ENCODE measurements at places on chromosomes 7 and 10.

- DNase-seq, result no peak
Observed at GRCh38 chr7:47678641-47679380, 96.9 kb upstream of the TNS3 start.

DNA sequence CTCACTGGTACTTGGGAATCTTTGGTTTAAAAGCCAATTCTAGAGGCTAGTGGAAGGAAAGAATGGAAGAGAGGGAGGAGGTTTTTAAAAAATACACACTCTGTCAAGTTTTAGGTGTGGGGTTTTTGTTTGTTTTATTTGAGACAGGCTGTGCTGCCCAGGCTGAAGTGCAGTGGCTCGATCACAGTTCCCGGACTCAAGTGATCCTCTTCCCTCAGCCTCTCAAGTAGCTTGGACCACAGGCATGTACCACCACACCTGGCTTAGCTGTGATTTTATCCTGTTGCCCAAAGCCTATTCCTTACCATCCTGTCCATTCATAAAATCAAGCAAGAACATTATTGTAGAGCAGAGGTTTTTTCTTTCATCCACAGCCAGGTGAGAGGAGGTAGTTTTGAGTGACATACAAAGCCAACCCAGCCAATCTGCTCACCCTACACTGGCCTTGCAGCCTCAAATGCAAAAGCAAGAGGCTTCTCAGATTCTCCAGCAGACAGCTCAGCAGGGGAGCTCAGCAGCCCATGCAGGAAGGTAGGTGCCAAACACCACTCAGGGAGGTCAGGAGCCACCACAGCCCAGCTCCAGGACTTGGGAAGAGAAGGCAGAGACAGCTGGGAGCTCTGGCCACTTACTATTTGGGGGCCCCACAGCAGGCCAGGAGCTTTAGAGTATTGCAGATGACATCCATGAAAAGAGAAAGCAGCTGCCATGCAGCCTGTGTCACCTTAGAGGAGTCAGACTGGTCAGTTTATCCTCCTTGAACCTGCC lies 65.8 kb downstream of the TMEM209 start:
- no peak for DNase-seq

DNA sequence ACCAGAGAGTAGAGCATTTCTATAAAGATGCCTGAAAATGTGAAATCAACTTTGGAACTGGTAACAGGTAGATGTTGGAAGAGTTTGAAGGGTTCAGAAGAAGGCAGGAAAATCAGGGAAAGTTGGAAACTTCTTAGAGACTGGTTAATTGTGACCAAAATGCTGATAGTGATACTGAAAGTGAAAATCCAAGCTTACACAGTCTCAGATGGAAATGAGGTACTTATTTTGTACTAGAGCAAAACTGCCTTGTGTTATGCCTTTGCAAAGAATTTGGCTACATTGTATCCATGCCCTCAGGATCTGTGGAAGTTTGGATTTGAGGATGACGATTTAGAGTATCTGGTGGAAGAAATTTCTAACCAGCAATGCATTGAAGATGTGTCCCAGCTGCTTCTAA lies 430.6 kb upstream of the KCND2 start:
- DNase-seq, result no peak

DNA sequence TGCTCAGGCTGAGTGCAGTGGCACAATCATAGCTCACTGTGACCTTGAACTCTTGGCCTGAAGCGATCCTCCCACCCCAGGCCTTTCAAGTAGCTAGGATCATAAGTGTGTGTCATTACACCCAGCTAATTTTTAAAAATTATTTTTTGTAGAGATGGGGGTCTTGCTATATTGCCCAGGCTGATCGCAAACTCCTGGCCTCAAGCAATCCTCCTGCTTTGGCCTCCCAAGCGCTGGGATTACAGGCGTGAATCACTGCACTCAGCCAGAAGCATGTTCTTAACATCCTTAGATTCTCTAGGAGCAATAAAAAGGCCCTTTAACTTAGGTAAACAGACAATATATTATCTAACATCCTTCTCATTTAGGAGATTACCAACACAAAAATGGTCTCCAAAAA lies 38.3 kb upstream of the EFCAB10 start:
- DNase-seq, result no peak

- no peak for DNase-seq
Observed at GRCh38 chr7:6438427-6438826, 9.3 kb downstream of the DAGLB start.

DNA sequence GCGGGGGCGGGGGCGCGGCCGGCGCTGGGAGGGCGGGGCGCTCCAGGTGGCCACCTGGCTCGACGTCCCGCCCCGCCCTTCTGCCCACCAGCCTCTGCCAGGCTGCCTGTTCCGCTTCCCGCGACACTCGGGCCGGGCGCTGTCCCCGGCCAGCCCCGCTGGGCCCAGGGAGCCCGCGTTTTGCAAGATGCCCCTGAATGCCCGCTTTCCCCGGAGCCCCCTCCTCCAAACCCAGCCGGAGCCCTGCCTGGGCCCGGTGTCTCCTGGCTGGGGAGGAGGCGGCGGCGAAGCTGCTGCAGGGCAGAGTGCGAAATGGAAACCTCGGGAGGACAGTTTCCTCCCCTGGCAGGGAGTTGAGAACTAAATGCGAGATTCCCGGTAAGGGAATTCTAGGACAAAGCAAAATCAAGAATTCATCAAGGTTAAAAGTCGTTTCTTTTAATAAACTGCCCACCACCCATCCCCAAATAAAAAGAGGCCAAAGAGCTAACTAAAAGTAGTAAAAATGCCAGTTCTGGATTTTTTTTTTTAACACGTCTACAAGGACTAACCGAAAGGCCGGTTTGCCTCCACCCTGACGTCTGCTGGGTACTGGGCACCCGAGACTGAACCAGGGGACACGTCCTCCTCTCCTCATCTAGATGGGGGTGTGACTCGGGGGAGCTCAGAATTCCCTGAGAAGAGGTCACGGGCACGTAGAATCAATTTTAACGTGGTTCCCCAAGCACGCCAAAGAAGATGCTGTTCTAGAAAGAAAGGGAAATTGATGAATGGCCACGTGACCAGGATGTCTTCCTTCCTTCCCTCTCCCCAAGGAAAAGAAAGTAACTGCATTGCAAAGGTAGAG lies 200.4 kb upstream of the NFE2L3 start:
- DNase-seq, result no peak

- DNase-seq, result no peak
Observed at GRCh38 chr7:116426428-116427156, 72.9 kb upstream of the CAV2 start.

DNA sequence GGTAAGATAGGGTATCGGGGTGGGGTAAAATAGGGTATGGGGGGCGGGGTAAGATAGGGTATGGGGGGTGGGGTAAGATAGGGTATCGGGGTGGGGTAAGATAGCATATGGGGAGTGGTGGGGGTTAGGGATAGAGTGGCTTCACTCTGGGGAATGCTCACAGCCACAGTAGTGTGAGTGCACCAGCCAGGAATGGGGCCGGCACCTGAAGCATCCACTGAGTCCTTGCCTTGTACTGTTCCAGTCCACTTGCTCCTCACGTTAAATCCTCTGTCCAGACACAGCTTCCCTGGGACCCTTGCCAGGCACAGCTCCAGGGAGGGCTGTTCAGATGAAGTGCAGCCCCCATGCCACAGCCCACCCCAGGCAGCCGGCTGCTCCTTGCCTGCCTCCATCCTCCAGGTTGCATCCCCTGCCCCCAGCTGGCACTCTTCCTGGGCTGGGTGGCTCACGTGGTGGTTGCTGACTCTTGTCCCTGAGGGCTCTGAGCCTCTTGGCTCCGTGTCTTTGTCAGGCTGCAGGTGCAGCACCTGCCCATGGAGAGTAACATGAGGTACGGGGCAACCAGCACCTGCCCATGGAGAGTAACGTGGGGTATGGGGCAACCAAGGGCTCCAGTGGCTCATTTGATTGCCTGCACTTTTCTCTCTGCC lies 268.4 kb downstream of the TCERG1L start:
- DNase-seq, result no peak

DNA sequence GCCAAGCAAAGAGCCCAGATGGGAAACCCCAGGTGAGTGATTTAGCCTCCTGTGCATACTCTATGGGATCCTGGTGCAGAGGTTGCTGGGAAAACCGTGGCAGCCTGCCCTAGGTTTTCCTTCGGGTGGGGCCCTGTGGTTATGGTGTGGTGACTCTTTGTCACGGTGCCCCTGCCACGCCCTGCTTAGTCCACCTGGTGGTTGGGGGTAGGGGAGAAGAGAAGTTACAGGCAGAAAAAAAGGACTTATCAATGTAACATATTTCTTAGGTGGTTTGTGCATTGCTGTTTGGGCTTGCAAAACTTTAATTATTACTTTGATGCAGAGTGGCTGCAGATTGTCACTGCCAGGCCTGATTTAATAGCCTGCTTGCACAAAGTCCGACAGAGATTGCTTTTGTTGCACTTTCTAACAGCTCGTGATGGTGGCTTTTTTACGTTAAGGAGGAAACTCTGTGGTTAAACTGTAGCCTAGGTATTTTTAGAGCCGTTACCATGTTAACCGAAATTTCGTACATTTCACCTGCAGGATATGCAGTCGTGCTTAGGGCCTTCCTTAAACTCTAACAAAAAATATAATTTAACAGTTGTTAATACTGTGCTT lies 197.4 kb downstream of the RNLS start:
- DNase-seq, result no peak

- no peak for DNase-seq
Observed at GRCh38 chr10:24971374-24971773, 19.0 kb upstream of the PRTFDC1 start.

- DNase-seq, result no peak
Observed at GRCh38 chr7:158357898-158358821, 229.5 kb downstream of the PTPRN2 start.

DNA sequence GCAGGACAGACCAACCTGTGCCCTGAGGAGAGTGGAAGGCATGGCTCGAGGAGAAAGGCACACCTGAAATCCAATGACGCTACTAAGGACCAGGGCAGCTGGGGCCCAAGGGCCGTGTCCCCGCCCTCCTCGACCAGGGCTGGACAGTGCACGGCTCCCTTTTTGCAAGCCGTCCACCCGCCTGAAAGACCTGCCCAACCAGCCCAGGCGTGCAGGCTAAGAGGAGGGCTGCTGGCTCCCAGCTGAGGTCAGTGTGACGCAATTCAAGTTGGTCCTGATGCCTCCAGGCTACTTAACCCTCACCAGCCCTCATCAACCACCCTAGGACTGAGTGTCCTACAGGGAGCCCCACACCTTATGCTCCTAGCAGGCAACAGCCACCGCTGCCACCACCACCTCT lies 69.3 kb downstream of the DLG5 start:
- no peak for DNase-seq

DNA sequence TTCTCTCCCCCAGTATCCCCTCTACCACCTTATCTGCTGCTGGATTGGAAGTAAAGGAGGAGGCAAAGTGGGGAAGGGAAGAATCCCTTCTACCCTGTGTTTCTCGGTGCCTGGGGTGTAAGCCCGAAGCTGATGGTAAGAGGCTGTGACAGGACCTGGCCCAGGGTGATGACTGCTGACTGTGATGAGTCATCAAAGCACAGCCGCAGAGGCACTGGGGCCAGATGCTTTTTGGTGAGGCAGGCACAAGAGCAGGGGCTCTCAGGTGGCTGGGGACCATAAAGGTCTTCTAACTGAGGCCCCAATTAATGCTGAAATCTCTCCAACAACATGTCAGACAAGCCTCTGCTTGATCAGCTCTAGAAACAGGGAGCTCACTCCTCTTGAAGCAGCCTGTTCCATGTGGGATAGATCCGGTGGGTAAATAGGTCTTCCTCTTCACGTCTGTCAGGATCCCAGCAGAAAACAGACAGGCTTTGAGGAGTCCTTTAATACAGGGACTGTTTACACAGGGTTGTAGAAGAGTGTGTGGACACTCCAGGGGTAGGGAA lies 86.1 kb upstream of the PCBD1 start:
- no peak for DNase-seq

GRCh38 chr10:124349996-124350280 lies 68.8 kb downstream of the OAT start:
- DNase-seq, result no peak

- DNase-seq, result no peak
Observed at GRCh38 chr7:3437467-3437866, 136.4 kb downstream of the SDK1 start.

GRCh38 chr10:125812128-125812750 lies 10.8 kb downstream of the UROS start:
- DNase-seq, result no peak

- DNase-seq, result no peak
Observed at GRCh38 chr10:97048649-97049427, 136.9 kb downstream of the SLIT1 start.

DNA sequence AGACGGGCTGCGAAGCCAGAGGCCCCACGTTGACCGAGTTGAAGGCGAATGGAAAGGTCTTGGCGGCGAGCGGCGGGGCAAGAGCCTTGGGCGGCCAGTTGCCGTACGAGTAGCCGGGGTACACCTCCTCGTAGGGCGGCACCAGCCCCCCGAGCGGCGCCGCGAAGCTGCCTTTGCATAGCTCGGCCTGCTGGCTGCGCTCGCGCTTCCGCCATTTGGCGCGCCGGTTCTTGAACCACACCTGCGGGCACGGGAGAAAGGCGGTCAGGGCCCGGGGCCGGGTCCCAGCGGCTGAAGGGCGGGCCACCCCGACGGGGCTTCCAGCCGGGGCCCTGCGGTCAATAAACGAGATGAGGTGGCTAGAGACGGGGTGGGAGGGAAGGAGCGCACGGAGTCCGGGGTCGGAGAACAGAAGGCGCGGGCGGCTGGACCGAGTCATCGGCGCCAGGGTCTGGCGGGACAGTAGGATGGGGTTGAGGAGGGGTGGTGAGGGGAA lies 4.8 kb downstream of the ELOVL3 start:
- no peak for DNase-seq

DNA sequence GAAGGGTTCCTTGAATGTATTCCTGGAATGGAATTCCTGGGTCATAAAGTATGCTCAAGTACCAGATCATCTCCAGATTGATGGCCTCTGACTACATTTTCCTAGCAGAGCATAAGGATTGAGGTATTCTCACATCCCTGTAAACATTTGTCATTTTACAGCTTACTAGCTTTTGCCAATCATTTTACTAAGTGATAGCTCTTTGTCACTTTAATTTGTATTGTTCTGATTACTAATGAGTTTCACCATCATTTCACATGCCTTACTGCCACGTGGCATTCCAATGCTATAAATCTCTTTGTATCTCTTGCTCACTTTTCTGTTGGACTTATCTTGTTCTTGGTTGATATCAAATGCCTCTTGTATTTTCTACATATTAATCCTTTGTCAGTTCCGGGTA lies 68.6 kb upstream of the CACNB2 start:
- no peak for DNase-seq

DNA sequence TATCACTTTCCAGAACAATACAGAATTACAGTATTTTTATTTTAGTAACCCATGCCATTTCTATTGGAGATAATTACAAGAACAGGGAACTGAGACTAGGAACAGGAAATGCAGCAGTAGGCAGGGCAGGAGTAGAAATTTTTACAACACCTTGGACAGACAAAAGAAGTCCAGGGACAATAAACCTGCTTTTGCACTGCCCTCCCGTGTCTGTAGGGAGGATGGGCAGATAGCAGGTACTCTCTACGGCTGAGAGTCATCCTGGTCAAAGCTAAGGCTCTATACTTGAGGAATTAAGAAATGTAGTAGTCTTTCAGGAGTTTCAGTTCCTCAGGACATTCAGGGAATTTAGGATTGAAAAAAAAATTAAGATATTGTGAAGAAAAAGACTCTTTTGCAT lies 63.4 kb downstream of the VAX1 start:
- DNase-seq, result no peak

- DNase-seq, result no peak
Observed at GRCh38 chr7:128860158-128861073, 2.2 kb upstream of the ATP6V1F start.

- DNase-seq, result no peak
Observed at GRCh38 chr10:86699125-86699524, 30.8 kb downstream of the LDB3 start.

Measured in stimulated activated CD8-positive, alpha-beta memory T cell treated with anti-CD3 and anti-CD28 coated beads, Interleukin-15, amount 100 ng/mL, for 4 hours (primary cell).